NB4 (cell line): ENCODE measurements at places on chromosomes 6 and 20.

GRCh38 chr6:53439556-53439955 lies 90.8 kb upstream of the ELOVL5 start:
- DNase-seq: no peak

GRCh38 chr6:36650848-36651478 lies 27.6 kb upstream of the CDKN1A start:
- peak; percentile 82 for DNase-seq

- no peak for DNase-seq
Observed at GRCh38 chr6:137853569-137854213, 13.4 kb upstream of the TNFAIP3 start.

DNA sequence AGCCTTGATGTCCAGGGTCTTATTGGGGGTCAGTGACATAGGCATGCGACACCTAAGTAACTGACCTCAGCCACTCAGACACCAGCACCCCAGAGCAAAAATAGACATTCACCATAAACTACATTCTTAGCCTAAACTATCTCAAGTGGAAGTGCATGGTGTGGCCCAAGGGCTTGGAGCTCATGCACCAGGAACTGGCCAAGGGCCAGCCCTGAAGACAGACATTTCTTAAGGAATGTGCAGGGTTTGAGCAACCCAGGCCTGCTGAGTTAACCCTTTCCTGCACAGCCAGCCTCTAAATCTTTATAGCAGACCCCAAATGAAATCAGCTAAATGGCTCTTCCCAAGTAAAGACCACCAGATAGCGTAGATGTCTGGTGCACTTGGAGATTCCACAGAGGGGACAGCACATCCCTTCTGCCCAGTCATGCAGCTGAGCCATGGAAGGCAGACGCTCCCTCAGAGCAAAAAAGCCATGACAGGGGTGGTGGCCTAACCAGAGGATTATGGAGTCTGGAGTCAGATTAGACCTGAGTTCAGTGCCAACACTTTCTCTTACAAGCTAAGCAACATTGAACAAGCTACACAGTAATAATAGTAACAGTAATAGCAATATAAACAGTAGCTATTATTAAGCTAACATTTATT lies 222.6 kb downstream of the ZMYND8 start:
- DNase-seq: no peak

DNA sequence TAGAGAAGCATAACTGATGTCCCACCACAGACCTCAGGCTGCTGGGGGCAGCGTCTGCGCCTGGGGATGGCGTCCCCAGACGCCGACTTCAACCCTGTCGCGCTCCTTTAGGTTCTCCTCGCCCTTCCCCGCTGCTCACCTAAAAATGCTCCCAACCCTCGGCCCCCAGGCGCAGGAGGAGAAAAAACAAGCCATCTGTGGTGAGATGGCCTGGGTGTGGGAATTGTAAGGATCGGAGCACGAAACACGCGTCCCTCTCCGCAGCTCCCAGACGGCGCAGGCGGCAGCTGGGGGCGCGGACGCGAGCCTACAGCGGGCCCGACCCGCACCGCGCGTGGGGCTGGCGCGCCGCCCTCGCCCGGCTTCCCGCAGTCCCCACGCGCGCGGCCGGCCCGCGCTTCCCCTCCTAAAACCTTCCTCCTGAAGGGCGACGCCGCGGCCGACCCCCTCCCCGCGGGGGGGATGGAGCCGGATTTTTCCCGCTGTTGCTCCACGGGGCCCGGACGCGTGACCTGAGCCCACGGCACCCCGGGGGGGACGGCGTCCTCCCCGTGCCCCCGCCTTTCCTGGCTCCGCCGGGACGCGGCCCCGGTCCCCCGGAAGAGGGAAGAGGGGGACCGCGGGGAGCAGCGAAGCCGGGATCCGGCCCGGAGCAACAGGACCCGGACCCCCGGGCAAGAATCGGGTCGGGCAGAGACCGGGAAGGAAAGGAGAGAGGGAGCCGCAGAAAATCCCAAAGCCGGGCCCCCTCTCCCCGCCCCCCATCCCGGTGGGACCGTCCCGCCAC lies 611 bp downstream of the EPB41L2 start:
- DNase-seq: peak; percentile 40
